Myocyte (in vitro differentiated cells): ENCODE measurements at places on chromosomes 11 and 22. TPM values are rescaled to one million over a fixed set of nuclear protein-coding genes. Genes with fewer than 3 reads are reported as not detected.

- no peak for DNase-seq
These were observed 48.5 kb downstream of the SVIP start for GRCh38 chr11:22780952-22781593.

DNA sequence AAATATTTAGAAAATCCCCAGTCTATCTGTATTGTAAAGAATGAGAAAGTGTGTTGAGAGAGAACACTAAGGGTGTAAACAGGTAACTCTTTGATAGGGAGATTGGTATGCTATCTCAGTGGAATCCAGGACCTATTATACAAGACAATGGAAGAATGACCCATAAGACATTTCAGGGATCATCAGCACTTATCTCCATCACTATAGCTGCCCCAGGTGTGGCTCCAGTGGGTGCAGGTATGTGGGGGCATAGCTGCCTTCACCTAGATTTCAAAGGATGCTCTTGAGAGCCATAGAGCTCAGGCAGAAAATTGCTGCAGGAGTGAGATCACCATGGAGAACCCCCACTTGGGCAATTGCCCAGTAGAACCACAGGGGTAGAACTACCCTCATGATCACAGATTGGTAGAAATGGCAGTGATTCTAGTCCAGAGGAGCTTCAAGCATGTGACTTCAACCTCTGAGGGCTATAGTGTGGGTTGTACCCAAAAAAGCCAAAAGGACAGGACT lies 252.3 kb upstream of the TBCEL start:
- DNase-seq: no peak

DNA sequence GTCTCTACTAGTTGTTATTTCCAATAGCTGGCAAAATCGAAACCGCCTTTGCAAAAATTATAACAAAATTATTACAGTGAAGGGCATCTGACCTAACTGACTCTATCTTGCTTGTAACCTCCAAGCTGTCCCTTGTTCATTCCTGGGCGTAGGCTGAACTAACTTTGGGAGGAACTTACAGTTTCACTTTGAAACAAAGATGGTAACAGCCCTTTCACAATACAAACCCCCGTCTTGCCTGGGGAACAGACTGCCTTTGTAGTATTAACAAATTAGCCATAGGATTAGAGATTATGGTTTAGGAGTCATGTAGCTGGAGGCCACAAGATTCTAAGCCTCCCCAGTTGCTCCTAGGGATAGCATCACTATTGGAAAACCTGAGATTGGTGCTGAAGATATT lies 131.6 kb upstream of the HSD17B12 start:
- DNase-seq: no peak

DNA sequence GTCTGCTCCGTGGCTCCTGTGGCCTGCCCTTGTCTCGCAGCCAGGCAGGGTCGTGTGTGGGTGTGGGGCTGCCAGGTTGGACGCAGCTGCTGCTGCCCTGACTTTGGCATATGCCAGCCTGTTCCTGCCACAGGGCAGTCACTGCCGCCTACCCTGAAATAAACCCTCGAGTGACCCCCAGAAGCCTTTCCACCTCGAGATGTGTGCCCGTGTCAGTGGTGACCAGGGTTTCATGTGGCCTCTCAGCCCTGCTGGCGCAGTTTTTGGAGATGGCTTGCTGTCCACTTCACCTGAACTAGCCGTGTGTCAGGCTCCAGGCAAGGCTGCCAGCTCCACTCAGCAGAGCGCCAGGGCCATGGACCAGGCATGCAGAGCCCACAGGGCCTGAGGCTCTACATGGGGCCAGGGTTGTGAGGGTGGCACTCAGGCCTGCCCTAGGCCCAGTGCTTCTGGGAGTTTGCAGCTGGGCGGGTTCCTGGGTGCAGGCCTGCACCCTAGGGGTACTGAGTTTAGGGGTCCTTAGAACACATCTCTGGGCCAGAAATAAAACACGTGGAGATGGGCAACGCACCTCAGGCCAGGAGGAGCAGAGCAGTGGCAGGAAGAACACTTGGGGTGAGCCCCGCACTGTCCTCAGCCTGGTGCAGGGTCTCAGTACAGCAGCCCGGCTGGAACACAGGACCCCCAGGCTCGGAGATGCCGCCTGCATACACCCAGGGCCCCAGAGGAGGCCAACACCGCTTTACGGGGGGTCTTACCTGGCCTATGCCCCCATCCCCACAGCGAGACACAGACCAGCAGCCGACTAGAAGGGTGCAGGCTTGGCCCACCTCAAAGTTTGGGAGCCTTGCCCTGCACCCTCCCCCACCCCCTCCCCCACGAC lies 8.8 kb upstream of the PANX2 start:
- DNase-seq: no peak

- DNase-seq: peak; percentile 10
These were observed 87.2 kb downstream of the CWF19L2 start for GRCh38 chr11:107370390-107370789.

GRCh38 chr11:118531597-118532084 lies 649 bp downstream of the TMEM25 start:
- DNase-seq: no peak

DNA sequence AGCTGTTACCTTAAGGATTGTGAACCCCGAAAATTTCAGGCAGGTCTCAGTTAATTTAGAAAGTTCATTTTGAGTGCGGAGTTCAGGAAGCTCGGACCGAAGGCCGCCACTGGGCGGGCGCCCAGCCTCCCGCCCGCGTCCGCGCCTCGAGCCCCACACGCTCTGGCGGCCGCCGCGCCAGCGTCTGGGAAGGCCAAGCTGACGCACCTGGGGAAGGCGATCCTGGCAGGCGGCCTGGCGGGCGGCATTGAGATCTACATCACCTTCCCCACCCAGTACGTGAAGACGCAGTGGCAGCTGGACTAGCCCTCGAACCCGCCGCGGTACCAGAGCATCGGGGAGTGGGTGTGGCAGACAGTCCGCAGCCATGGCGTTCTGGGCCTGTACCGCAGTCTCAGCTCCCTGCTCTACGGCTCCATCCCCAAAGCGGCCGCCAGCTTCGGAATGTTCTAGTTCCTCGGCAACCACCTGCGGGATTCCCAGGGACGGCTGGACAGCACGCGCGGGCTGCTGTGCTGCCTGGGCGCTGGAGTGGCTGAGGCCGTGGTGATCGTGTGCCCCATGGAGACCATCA lies 79.5 kb downstream of the CCDC83 start:
- no peak for DNase-seq

Gene DMC1
- total RNA-seq: 0.52 and 1.2 TPM in 2 replicates

DNA sequence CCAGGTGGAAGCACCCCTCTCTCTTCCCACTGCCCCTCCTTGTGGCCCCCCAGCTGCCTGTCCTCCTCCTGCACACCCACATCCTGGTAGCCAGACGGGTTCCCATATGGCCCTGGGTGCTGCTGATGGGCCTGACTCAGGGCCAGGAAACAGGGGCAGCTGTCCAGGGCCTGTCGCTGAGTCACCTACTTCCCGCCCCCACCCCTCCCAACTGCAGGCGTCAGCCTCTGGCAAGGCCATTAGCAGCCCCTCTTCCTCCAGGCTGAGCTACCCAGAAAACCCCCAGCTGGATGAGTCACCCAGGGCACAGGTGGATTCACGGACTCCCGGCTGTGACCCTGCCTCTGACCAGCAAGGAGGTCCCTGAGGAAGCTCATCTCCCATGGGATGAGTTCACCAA lies 6.9 kb upstream of the GAL start:
- peak; percentile 92 for DNase-seq

GRCh38 chr22:37228106-37229011 lies 15.7 kb downstream of the RAC2 start:
- no peak for DNase-seq

Gene BRMS1
- 45.9 and 56.1 TPM in 2 replicates for total RNA-seq

GRCh38 chr22:28822930-28823551 lies 22.7 kb upstream of the XBP1 start:
- DNase-seq: no peak

Gene CRYAB
- 182 and 268 TPM in 2 replicates for total RNA-seq

- DNase-seq: no peak
These were observed 87.0 kb downstream of the SCN3B start for GRCh38 chr11:123567466-123567865.

GRCh38 chr22:33894515-33894914 lies 25.8 kb downstream of the LARGE1 start:
- no peak for DNase-seq

Gene OR4D6
- total RNA-seq: not detected in 2 replicates

GRCh38 chr22:41471568-41471967 lies 2.7 kb downstream of the ACO2 start:
- DNase-seq: no peak

GRCh38 chr11:8233691-8234424 lies 29.8 kb downstream of the LMO1 start:
- DNase-seq: no peak

GRCh38 chr11:126355926-126356897 lies 726 bp downstream of the ST3GAL4 start:
- DNase-seq: peak; percentile 74

DNA sequence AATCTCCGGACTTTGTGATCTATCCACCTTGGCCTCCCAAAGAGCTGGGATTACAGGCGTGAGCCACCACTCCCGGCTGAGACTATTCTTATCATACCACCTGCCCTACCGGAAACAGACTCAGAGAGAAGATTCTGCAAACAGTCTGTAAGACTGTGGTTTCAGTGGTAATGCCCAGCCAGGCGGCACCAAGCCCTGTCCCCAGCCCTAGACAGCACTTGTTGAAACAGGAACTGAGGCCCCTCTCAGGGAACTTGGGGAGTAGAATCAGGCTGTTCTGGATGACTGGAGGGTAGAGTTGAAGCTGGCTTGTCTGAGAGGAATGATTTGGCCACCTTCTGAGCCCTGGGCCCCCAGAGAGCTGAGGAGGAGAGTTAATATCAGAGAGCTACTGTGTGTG lies 1.3 kb upstream of the INSC start:
- DNase-seq: peak; percentile 70

DNA sequence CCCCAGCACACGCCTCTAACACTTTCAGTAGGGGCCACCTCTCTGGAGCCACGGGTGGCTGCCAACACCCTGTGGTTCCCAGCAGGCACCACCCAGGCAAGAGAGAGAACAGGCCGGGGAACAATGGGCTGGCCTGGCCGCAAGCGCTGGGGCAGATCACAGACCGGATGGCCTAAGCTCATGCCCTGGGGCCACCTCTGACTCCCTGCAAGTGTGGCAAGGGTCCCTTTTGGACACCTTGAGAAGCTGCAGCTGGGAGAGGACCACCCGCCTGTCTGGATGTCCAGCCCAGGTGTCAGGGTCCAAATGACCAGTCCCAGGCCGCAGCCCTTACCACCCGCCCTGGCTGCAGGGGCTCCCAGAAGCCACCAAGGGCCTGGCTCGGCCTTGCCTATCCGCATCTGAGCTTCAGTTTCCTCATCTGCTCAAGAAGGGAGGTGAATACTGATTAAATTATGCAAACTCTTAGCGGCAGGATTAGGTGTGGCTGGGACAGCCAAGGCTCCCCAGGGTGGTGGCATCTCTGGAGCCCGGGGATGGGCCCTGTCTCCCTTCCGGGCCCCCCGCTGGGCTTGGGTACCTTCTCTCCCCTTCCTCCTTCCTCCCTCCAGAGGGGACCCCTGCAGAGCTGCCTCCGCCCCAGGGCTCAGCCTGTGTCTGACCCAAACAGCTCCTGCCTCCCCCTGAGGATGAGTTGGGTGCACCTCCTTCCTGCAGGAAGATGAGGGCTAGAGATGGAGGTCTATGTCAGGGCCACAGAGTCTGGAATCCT lies 785 bp upstream of the SUSD2 start:
- no peak for DNase-seq

DNA sequence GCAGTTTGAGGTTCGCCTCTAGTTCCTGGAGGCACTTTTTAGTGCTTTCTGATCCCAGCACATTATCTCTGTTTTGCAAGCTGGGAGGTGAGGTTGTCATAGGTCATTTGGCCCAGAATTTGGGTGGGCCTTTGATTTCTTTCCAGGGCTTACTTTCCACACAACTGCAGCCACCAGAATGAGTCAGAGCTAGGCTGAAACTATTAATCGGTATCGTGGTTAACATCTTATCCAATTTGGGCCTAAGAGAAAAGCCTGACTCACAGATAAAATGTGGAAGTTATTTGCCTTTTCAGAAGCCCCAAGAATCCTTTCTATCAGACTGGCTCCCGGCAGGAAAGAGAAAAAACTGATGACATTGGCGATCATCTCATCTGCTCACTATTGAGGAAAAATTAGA lies 166.4 kb downstream of the KIRREL3 start:
- DNase-seq: peak; percentile 55

DNA sequence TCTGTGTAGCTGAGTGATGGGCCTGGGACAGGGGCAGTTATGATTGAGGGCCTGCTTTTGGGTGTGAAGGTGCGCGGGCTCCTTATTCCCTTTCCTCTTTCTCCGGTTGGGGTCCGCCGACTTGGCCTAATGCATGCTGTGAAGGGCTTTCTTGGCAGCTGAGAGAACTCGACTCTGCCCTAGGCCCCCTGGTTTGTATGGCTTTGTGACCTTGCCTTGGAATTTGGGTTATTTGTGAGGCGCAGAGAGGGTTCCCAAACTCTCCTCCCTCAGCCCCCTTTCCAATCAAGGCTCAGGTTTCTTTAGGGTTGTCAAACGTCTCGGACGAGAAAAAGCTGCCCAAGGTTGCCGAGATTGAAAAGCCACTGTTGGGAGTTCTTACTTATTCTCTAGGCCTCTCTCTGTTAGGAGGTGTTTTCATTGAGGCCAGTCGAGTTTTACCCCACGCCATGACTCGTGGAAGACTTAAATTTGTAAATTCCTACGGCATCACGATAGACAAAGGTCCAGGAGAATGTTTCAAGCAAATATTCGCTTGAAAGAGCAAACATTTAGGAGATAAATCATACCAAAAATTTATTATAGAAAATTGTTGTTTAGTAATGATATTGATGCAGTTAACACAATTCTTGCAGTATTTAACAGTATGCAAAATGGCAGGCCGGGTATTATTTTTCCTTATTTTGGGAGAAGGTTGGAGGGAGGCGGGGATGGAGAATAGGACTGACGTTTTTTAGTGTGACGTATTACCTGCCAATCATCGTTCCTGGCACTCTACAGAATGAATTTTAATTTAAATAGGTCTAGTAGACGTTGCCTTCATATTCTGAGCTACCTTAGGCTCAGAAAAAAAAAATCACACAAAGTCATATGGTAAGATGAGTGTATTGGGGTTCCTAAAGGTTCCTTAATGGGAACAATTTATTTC lies 689 bp downstream of the PDHX start:
- DNase-seq: peak; percentile 31

Gene HBB
- not detected in 2 replicates for total RNA-seq

DNA sequence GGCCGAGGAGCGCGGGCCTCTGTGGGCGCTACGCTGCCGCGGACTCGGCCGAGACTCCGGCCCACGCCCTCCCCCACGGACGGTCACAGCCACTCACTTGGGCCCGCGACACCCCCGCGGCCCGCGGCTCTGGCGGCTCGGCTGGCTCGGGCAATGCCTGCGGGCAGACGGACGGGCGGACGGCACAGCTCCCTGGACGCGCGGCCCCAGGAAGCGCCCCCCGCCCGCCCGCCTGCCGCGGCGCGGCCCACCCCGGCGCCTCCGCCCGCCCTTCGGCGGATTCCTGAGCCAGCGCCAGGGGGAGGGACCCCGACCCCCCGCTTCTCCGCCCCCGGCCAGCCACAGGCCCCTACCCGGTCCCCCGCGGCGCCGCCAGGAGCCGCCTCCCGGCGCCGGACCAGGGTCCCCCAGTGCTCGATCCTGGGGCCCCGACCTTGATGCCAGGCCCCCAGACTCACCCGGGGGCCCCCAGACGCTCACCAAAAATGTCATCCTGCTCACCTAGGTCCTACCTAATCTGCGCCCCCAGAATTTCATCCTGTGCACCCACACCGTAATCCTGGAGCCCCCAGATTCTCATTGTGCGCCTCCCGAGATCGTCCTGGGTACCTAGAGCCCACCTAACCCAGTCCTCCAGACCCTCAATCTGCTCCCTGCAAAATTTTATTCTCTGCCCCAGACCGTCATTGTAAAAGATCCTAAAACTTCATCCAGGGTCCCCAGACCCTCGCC lies at the start of gene EFEMP2:
Gene EFEMP2, minus strand, starts transcription at position 215 of the 732 bp plus-strand sequence. CDS start 446 bp downstream, outside the sequence.
- DNase-seq: peak; percentile 48
